ENCODE measurements at places on chromosomes 5 and 9. TPM values are rescaled to one million over a fixed set of nuclear protein-coding genes. Genes with fewer than 3 reads are reported as not detected.

GRCh38 chr5:174106997-174107655 is 61.6 kb downstream of the NSG2 start:
- DNase-seq: no peak

GRCh38 chr9:136160381-136160841 is 41.7 kb upstream of the TMEM250 start:
- DNase-seq: no peak

DNA sequence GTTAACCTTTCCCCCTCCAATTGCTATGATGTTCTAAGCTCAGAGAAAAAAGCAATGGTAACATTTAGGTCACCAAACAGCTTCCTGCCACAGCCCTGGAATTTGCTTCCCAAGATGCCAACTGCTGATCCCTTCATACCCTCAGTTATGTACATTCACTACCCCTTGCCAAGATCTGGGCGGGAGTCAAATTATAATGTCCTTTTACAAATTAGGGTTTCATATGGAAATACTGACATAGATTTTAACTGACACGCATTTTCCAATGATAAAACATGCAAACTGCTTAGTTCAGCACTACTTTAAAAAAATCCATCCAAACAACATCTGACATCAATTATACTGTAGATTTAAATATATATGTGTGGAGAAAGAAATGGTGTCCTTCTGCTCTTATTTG is 5.0 kb downstream of the LOX start:
- DNase-seq: no peak

Gene SLC6A7
- total RNA-seq: 1.6 TPM

Gene PRR7
- total RNA-seq: 29.8 TPM
